Psoas muscle (tissue), 8 donors: ENCODE measurements at places on chromosomes 4 and X. TPM values are rescaled to one million over a fixed set of nuclear protein-coding genes. Genes with fewer than 3 reads are reported as not detected.
A peak's percentile ranks its signal among the peaks of the same experiment; 100 is the strongest.

DNA sequence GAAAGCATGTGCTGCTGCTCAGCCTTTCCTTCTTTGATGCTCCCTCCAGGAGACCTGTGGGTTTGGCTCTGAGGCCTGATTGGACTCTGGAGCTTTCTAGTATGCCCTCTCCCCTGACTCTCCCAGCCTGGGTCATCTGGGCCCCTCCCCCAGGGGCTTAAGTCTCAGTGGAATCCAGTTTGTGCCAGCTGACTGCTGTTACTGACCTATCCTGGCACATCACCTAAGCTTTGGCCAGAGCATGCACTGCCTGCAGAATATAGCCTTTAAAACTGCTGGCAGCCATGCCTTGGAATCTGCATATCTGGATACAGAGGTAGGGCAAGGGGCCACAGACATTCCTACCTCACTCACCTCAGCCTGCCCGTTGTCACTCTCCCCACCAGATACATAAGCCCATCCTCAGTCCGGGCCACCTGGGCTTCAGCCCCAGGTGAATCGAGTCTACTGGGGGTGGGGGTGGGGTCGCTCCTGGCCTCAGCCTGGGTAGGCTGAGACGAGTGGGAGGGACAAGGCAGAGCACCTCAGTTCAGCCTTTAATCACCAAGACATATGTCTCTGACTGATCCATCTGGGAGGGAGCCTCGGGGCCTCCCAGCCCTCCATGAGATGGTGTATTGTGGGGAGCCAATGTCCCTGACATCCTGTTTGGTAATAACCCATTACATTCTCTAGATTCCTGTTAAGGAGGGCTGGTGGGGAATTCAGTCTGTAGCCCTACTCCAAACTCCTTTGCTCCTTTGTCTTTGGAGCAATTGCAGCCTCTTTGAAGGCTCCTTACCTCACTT is 61.2 kb downstream of the STARD8 start:
- peak; percentile 11 for DNase-seq

DNA sequence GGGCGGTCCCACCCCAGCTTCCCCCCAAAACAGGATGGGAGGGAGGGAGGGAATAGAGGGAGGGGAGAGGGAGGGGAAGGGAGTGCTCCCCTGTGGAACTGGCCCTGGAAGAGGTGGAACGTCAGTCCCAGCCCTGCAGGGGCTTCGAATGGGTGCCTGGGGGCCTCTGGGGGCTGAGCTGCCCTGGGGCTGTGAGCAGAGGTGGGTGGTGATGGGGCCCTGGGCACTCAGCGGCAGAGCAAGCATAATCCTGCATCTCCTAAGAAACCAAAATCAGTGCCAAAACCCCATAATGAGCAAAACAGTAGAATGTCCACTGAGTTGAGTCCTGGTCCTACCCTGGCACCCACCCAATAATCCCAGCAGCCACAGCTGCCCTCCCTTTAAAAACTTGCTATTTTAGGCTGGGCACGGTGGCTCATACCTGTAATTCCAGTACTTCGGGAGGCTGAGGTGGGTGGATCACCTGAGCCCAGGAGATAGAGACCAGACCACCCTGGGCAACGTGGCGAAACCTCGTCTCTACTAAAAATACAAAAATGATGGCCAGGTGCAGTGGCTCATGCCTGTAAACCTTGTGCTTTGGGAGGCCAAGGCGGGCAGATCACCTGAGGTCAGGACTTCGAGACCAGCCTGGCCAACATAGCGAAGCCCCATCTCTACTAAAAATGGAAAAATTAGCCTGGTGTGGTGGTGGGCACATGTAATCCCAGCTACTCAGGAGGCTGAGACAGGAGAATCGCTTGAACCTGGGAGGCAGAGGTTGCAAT is 11.1 kb downstream of the DOK7 start:
- DNase-seq = no peak

DNA sequence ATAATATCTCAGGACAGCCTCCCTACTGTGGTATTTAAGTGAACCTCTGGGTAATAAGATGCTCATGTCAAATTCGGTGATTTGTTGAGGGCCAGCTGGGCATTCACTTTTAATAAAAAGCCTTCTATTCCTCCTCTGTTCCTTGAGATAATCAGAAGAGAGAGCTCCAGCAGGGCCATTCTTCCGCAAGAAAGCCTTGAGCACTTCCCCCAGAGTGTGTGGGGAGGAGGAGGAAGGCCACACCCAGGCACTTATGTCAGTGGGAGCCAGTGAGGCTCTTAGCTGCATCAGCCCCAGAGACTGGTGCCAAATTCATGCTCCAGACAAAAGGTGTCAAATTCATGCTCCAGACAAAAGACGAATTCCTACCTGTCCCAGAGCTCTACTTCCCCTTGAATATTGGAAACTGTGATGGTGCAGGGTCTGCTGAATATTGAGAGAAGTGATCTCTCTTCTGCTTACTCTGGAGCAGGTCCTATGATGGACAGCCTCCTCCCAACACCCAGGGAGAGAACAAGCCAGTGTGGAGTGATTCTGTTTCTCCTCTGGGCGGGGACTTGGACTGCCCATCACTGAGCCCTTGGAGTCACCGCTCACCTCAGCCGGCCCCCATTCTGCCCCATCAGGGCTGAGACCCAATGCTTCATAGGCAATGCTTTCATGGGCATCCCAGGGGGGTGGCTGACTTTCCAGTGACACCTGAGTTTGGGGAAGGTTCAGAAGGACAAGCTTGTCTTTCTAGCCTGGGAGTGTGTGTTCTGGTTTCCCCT is 68.1 kb downstream of the FHDC1 start:
- DNase-seq = no peak

DNA sequence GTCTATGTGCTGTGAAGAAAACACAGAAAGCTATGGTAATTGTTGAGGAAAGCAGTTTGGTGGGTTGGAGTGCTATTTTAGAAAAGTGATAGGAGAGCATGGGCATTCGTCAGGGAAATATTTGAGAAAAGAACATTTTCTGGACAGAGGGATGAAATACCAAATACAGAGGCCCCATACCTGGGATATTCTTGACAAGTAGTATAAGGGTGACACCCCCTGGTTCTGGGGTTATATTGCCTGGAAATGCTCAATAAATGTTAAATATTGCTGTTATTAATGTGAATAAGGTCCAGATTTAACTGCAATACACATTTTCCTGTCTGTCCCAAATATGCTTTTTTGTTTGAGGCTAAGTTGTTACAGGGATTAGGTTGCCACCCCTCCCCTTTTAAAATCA is 42.9 kb downstream of the WWC2 start:
- DNase-seq = no peak

DNA sequence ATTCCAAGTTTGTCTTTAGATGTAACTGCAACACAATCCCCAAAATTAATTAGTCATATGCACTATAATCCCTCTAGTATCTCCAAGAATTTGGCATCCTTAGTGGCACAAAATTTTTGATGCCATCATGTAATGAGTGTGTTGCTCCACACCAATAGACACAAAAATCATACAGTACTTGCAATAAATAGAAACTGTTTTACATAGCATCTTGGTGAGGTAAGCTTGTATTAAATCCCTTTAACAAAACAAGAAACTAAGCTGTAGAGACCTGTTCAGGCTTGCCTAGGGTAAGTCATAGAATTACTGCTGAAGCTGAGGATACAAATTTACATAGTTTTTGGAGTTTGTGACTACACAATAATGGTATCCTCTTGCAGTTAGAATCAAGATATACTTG is 64.5 kb upstream of the PRSS12 start:
- DNase-seq = no peak

DNA sequence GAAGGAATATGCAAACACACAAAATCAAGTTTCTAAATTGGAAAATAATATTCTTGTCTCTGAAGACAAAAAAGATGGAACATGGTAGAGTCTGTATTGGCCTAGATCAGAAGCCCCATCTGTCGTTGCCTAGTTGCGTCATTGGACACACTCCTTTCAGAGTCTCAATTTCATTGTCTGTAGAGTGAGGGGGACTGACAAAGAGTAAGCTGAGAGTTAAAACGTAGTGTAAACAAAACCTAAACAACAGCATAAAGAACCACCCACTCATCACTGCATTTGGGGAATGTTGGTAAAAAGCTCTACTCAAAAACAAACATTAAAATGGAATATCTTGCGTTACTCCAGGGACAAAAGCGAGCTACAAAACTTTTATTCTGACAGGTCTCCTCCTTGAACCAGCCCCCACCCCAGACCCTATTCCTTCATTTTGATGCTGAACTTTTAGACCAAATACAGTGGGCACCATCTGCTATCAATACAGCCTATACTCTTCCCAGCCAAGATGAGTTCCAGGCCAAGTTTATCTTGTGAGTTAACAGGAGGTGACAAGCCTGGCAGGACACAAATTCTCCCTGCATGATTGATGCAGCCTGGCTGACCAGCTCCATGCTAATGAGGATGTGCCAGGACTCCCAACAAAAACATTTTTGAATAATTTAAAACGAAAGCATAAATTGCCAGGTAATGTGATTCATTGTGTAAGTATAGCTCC is 125.2 kb downstream of the COL25A1 start:
- DNase-seq = no peak

GRCh38 chrX:120036704-120037103 is 40.8 kb downstream of the RHOXF2B start:
- DNase-seq = no peak

DNA sequence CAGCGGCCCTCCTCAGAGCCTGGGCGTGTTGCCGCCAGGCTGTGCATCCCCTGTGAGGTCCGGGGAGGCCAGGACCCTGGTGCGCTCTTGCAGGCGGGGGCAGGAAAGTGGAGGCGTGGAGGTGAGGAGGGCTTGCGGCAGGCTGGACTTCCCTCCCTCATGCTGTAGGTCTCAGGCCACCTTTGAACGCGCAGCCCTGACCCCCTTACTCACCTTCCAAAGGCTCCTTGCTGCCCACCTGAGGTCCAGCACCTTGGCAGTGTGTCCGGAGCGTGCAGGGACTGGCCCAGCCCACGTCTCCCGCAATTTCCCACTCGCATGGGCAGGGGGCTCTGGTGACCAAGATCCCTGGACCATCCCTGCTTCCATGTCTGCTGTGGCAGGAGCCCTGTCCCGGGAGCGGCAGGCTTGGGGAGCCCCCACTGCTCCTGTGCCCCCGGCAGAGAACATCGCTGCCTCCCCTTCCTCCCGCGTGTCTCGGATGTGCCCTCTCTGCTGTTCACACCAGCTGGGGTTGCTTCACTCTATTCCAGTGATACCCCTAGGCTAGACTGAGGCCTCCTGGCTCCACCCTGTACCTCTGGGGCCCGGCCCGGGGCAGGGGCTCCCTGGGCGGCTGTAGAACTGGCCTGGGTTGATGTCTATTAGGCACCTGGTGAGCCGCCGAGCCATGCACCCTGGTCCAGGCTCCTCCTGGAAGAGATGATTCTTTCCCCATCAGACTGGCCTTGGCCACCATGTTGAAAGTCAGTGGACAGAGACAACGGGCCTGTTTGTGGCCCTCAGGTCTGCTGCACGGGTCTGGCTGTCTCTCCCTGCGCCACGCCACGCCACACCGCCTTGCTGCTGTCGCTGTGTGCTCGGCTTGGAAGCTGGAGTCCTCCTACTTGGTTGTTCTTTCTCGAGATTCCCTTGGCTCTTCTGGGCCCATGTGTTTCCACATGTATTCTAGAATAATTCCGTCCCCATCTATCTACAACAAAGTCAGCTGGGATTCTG is 95.4 kb upstream of the ADRA2C start:
- DNase-seq = peak; percentile 38

- DNase-seq = no peak
Measured at GRCh38 chr4:181959121-181959520, 284.1 kb upstream of the TENM3 start.

COX7B2 gene
- not detected for total RNA-seq

FAM9C gene
- not detected for total RNA-seq

SH3TC1 gene
- total RNA-seq = 4.6 TPM

DCLK2 gene
- 1.7 TPM for total RNA-seq

SPOCK3 gene
- not detected for total RNA-seq

CCDC110 gene
- 7.0 TPM for total RNA-seq

ARMCX2 gene
- total RNA-seq = 31.0 TPM
